Activated T-helper 1 cell treated with anti-CD3 and anti-CD28 coated beads, Interleukin-2, amount 50 U/mL, for 16 hours (primary cell): ENCODE measurements at places on chromosomes 2 and 18.

DNA sequence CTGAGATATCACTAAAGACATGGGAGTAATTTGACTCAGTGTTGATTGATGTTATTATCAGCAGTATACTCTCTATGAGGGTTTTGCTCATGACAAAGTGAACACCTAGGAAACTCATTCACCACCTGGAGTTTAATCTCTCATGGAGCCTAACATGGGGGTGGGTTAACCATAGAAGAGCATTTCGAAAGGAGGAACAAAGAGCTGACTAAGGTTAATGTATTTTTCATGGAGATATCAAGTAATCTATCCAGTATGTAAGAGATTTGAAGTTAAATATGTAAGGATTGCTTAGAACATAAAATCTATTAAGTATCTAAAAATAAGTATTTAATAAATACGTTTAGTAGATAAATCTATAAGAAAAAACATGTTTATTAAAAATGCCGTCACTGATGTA lies 917.8 kb downstream of the EPHA4 start:
- DNase-seq: no peak

DNA sequence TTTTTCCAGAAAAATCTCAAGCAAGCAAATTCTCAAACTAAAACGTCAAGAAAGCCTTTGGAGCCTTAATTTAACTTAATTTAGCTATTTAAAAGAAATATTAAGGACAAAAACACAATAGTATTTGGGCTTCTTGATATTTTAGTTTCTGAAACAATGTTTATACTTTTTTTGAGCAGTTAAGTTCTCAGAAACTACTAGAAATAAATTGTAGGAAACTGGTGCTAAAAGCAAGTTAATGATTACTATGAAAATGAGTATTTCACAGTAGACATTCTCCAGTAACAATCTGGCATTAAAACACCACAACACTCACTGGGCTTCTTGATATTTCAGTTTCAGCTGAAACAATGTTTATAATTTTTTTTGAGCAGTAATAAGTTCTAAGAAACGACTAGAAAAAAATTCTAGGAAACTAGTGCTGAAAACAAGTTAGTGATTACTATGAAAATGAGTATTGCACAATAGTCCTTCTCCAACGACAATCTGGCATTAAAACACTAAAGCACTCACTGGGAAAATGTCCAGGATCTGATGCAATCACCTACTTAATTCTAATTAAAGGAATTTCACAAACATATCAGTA lies 45.1 kb downstream of the TRAK2 start:
- no peak for DNase-seq

GRCh38 chr2:120880381-120880780 lies 144.7 kb downstream of the GLI2 start:
- no peak for DNase-seq

- no peak for DNase-seq
These were observed 343.4 kb upstream of the SPRED2 start for GRCh38 chr2:65775839-65776238.

DNA sequence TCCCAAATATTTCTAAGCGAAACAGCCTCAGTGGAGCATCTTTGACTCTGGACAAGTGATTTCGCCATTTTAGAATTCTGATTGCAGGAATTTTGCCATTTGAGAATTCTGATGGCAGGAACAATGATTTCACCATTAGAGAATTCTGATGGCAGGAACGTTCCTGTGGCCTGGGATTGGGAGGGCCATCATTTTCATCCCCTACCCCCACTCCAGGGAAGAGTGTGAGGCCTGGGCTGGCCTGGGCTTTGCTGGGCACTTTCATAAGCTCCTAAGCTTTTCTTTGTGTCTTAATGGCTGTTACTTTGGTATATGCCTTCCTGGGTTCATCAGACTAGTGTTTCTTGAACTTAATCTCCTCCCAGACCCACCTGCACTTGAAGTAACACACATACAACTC lies 129.3 kb upstream of the EPAS1 start:
- no peak for DNase-seq

DNA sequence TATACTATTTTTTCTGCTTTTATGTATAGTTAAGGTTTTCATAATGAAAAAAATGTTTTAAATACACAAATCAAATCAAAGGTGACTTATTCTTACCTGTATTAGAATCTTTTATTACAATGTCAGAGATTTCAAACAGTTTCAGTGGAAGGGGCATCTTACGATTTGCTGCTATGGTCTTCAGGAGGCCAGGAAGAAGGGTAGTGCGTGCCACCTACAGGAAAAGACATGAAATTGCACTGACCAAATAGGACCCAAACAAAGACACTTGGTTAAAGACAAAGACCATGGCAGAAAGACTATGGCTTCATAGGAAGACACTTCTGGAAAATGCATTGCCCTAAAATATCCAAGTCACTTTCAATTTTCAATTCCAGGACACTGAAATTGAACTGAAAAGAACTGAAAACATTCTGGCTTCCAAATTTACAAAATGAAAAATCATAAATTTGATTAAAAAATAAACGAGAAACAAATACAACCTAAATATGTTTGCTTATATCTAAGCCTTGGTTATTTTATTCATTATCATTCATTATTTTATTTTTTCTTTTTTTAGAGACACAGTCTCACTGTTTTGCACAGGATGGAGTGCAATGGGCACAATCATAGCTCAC lies 42.1 kb downstream of the FARSB start:
- no peak for DNase-seq
